Progenitor cell of endocrine pancreas (in vitro differentiated cells): ENCODE measurements at places on chromosomes 12 and 14.
A peak's percentile ranks its signal among the peaks of the same experiment; 100 is the strongest.

GRCh38 chr12:83823386-83824045 lies 1089.1 kb downstream of the SLC6A15 start:
- peak; percentile 23 for DNase-seq

DNA sequence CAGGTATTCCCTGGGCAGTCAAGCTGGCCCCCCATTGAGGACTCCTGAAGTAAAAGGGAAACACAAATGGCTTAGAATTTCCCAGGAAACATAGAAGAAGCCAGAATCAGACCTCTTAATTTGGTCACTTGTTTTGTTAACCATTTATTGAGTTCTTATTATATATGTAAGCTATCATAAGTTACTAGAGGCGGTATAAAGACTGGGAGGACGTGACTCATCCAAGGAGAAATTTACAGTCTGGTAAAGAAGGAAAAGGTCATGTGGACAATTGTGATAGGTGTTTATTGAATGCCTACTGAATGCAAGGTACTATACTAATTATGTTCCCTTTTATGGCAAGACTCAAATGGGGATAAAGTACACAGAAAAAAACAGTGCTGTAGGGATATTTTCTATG lies 146.7 kb downstream of the DYRK2 start:
- DNase-seq, result no peak

- DNase-seq, result no peak
Measured at GRCh38 chr12:49954863-49955830, 4.6 kb downstream of the AQP2 start.

DNA sequence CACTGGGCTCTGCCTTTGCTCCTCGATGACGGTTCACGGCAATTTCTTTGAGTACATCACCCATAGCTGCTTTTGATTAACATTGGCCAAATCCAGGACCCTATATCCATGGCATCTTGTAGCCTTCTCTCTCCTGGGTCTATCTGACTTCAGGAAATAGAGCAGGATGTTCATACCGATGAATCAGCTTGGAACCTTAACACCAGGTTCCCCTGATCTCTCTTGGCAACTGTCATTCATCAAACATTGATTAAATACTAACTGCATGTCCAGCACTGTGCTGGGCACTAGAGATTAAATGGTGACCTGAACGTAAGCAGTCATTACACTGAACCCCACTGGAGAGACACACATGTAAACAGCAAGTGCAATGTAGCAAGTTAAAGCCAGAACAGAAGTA lies 77.0 kb upstream of the MED13L start:
- DNase-seq, result no peak

DNA sequence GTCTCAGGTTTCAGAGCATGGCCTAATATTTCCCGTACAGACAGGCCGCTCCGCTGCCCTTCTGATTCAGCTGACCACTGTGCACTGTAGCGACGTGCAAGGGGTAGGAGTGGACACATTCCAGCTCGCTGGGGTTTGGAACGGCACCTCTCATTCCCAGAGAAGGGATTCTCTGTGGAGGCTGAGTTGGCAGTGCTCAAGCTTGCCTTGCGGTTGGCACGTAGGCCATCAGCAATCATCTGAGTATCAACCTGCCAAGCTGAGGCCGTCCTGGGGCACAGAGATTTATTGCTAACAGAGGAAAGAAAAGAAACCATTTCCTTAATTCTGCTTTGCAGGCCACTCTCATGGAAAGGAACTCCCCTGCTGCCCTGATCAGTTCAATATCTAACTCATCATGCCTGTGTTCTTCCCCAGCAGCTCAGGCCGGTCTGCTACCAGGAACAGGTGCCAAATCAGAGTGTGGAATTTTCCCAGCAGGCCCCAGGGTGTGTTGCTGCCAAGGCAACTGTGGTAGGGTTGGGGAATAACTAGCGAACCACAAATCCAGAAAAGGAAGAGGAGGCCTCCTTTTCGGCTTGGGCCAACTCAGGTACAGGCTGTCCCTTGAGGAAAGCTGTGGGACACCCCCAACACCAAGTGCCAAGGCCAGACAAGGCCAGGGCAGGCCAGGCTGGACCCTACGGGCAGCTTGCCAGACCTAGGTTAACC lies 92.5 kb downstream of the SSPN start:
- no peak for DNase-seq
